ENCODE measurements at places on chromosomes 2 and 18.

- DNase-seq = no peak
Measured at GRCh38 chr2:200128296-200128695, 172.9 kb downstream of the MAIP1 start.

DNA sequence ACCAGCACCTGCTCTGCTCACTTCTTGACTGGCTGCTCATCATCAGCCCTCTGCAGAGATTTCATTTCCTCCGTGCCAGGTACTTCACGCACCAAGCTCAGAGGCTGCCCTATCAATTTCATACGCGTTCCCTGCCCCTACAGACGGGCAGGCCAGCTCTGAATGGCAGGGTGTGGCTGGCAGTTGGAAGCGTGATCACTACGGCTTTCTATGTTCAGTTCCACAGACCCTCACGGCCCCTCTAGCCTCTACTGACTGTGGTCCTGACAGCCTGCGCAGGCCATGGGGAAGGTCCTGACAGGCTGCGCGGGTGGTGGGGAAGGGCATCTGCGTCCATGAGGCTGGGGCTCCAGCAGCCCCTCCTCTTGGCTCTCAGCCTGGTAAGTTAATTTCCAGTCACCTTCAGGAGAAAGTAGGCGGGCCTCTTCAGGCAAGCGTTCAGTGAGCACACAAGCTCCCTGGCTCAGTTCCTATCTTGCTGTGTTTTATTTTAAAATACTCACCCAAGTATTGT lies 154.8 kb downstream of the ZNF236 start:
- DNase-seq = no peak

- DNase-seq = no peak
Measured at GRCh38 chr2:232502511-232502910, 14.9 kb upstream of the ECEL1 start.

DNA sequence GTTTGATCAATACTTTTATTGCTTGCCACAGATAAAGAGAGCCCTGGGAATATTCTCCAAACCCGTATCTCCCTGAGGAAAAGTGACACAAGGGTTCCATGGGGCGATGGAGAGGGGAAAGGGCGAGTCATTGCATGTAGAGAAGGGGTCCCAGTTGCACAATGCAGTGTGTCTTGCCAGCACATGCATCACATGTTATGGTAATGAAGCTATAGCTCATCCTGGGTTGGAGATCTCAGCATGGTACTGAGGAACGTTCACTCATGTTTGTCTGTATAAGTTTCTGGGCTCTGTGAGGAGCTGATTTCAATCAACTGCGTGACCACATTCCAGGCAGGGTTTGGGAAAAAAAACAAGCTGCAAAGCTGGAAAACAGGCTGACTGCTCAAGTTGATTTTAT lies 220.7 kb upstream of the MC4R start:
- no peak for DNase-seq

GRCh38 chr2:166140932-166141331 lies 13.1 kb upstream of the SCN1A start:
- no peak for DNase-seq

DNA sequence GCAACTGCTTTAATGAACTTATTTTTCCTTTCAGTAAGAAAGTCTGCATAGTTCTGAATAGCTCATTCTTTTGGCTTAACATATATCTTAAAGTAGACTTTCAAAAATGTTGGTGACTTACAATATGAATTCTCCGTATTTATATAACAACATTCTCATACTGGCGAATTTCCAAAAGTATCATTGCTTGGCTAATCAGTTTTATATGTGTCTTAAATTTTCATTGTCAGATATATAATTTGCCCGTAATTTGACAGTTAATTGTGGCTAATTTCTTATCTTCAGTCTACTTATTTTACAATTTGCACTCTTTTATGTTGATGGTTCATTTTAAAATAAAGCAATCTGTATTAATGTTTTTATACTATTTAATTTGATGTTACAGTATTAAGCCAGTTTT lies 144.9 kb downstream of the ATP9B start:
- DNase-seq = no peak

- peak; percentile 64 for DNase-seq
Measured at GRCh38 chr2:128232965-128233789, 85.5 kb downstream of the HS6ST1 start.

DNA sequence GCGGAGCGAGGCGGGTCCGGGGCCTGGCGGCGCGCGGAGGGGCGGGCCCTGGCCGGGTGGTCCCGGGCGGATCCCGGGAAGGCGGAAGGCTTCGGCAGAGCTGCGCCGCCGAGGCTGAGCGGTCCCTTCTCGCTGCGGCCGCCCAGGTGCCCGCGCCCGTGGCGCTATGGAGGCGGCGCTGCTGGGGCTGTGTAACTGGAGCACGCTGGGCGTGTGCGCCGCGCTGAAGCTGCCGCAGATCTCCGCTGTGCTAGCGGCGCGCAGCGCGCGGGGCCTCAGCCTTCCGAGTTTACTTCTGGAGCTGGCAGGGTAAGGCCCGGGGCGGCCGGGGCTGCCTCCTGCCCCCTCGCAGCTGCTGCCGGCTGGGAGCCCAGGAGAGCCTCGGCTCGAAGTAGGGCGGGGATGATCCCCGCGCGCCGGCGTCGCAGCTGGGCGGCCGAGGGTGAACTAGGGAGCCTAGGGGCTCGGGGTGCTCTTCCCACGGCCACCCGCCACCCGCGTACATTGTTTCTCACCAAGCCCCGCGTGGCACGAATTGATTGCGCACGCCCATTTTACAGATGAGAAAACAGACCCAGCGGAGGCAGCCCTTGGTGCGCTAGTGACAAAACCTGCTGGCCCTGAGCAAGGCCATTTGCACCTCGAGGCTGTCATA lies at the start of gene SLC66A3:
Gene SLC66A3 (plus strand): TSS at position 87 of the 655 bp plus-strand sequence. CDS start 80 bp downstream, at position 167.
- DNase-seq = peak; percentile 89

GRCh38 chr2:88179228-88179679 lies 9.1 kb downstream of the THNSL2 start:
- no peak for DNase-seq

GRCh38 chr2:134104754-134105153 lies 149.1 kb upstream of the MGAT5 start:
- no peak for DNase-seq

- DNase-seq = no peak
Measured at GRCh38 chr2:143148757-143149156, 19.5 kb downstream of the ARHGAP15 start.

DNA sequence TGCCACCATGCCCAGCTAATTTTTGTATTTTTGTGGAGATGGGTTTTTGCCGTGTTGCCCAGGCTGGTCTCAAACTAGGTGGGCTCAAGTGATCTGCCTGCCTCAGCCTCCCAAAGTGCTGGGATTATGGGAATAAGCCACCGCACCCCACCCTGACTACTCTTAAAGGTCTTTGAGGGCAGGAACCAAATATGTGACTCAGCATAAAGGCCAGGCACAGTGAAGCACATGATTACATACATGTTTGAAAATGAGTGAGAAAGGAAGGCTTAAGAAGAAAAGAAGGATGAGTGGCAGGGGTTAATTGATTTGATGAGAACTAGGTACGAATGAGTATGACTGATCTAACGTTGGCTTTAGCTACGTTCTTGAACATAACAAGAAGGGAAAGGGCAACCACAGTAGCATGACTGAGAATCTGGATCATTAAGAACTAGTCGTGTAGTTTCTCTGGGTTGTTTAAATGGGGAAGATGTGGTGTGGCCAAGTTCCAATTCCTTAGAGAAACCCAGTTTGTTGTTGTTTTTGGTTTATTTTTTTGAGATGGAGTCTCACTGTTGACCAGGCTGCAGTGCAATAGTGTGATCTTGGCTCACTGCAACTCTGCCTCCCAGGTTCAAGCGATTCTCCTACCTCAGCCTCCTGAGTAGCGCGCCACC lies 6.8 kb downstream of the RESP18 start:
- no peak for DNase-seq

- no peak for DNase-seq
Measured at GRCh38 chr18:23580677-23581367, 5.5 kb downstream of the NPC1 start.

DNA sequence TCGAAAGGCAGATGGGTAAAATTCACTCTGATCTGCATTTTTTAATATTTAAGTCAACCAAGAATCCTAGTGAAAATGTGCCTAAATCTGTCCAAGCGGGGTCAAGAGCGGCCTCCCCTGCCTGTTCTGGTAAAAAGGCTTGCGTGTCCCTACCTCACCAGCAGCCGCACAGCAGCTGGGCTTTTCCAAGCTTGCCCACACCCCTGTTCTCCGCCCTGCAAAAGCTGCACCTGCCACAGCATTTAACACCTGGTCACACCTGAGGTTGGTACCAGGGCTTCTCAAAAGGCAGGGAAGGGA lies 25.8 kb upstream of the TMEM182 start:
- no peak for DNase-seq

- DNase-seq = no peak
Measured at GRCh38 chr2:173229086-173229485, 125.6 kb upstream of the CDCA7 start.

DNA sequence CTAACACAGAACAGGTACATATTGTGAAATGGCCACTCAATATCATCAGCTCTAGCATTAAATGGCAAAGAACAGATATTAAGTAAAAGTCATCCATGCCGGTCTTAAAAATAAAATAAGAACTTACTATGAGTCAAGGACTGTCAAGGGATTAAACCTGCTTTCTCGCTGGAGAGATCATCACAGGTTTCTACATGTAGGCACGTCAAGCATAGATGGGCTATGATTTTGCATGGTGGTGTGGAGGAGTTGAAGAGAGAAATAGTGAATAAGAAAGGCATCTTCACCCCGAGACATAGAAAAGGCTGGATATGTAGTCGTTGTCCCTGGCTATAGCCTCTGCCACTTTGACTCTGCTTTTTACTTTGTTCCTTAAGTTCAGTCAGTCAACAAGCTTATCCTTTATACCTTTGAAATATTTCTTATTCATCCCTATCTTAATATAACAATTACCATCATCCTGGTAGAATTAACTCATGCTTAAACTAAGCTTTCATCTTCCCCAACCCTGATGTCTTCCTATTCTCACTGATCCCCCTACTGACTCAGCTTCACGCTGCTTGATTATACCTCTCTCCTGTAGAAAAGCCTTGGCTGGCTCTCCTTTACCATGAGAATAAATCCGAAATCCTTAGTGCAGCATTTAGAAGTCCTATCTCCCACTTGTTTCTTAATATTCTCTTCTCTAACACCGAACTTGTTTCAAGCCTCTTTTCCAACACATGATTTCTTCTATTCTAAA lies 42.5 kb downstream of the DSC3 start:
- no peak for DNase-seq

DNA sequence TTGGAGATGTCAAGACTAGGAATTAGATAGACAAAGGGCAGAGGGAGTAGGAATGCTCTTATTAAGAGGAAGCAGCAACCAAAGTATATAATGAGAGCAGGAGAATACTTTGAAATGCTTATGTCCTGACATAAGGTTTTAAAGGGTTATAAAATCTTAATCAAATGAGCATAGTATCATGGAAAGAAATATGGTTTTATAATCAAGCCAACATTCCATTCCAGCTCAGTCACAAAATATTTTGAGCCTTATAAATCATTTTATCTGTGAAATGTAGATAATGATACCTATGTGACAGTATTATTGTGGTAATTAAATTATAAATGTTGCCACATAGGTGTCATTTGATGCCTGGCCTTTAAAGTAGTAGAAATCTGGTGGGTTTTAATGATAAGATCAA lies 17.6 kb downstream of the VSNL1 start:
- no peak for DNase-seq

- no peak for DNase-seq
Measured at GRCh38 chr2:15799432-15799827, 140.9 kb upstream of the MYCN start.

- no peak for DNase-seq
Measured at GRCh38 chr2:160934263-160934662, 226.0 kb upstream of the TANK start.

DNA sequence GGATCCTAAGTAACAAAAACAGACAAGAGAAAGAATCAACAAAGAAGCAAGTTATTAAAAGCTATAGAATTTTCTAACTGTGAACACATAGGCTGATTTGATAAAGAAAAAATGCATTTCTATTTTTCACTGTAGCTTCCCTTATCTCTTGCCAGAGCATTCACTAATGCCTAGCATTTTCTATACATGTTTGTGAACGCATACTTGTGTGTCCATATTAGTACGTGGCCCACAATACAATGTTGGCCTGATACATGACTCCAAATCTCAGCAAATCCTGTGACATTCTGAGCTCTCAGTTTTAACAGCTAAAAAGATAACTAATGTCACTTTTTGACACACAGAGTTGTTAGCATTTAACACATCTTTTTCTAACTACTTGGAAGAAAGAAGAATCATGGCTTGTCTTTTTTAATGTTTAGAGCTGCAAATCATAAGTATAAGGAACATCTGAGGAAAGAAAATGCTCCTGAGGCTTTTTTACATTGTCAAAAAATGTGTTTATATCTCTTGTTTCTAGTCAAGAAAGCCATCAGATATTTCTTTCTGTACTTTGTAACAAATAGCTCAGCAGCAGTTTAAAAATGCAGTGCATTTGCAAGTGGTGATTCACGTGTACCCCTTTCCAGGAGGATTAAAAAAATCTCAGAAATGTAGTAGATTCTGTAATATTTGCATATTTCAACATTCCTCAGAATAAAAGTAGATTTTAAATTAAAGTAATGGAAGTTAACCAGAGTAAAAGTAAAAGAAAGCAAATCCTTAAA lies 1646.8 kb upstream of the TMEFF2 start:
- DNase-seq = no peak

DNA sequence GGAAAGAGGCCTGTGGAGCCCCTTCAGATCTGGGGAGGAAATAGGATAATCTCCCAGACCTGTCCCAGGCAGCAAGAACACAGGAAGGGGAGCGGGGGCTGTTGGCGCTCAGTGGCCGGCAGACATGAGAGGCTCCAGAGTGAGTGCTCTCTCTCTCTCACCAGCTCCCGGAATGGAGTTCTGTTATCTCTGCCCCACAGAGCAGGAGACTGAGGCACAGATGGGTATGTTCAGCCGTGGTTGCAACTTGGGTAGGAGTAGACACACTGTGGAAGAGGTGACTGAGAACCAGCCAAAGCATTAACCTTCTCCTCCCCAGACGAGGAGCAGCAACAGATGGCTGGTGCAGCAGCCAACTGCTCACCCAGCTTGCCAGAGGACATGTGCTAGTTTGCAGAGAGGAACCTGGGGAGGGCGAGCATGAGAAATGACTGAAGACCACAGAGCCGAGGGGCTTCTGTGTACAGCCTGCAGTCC lies 82.0 kb downstream of the NRP2 start:
- peak; percentile 88 for DNase-seq

DNA sequence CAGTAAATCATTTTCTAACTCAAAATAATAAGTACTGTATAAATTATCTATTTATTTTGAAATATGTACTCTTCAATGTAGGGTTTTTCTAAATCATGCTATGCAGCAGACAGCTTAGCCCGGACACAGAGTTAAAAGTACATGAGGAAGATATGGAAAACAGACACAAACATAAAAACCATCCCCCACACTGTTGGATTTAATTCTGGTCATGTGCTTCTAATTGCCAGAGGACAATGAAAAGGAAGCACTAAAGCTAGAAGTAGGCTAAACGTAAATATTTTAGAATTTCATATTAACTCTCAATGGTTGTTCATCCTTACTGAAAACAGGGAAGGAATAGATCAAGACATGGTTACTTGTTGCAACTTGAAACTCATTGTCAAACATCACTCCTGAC lies 420.7 kb downstream of the ERBB4 start:
- no peak for DNase-seq

- no peak for DNase-seq
Measured at GRCh38 chr2:200435379-200435778, 74.5 kb downstream of the KCTD18 start.

- DNase-seq = no peak
Measured at GRCh38 chr2:129142465-129142864, 823.8 kb upstream of the HS6ST1 start.
